ENCODE measurements at places on chromosomes 1 and 21.
A peak's percentile ranks its signal among the peaks of the same experiment; 100 is the strongest.

- no peak for DNase-seq
Measured at GRCh38 chr1:3443807-3444206, 10.7 kb upstream of the ARHGEF16 start.

DNA sequence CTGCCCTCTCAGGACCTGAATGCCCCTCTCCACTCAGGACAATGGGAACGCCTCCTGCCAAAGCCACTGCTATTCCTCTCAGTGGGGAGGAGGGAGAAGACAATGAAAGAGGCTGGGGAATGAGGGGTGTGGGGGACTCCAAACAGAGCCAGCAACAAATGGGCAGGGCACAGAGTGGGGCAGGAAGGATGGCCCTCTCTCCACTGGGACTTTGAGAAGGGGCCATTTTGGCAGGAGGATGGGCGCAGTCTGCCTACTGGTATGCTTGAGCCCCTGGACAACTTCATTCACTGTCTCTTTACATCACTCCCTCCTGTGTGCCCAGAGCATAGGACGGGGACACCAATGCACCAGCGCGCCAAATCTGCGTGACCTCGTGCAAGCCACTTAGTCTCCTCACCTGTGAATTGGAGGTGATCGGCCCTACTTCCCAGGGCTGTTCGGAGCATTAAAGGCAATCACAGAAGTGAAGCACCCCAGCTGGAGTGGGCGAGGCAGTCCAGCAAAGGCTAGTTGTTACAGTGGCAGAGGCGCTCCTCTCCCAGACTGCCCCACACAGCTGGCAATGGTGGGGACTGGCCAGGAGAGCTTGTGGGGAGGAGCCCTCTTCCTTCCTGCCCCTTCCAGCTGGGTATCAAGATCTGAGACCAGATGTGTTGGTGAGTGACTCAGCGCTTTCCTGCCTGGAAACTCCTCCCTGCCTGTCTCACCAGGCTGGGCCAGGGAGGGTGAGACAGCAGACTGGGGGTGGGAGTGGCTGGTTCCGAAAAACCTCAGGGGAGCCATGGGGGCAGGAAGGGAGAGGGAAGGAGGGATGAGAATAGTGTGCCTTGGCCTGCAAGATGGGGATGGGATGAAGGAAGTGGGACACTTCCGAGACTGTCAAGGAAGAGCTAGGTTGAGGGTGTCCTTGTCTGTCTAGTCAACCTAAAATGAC is 22.4 kb upstream of the SYNC start:
- peak; percentile 90 for DNase-seq

- DNase-seq: no peak
Measured at GRCh38 chr1:14308460-14308859, 290.0 kb upstream of the KAZN start.

- no peak for DNase-seq
Measured at GRCh38 chr1:155996166-155996565, 17.8 kb upstream of the ARHGEF2 start.

DNA sequence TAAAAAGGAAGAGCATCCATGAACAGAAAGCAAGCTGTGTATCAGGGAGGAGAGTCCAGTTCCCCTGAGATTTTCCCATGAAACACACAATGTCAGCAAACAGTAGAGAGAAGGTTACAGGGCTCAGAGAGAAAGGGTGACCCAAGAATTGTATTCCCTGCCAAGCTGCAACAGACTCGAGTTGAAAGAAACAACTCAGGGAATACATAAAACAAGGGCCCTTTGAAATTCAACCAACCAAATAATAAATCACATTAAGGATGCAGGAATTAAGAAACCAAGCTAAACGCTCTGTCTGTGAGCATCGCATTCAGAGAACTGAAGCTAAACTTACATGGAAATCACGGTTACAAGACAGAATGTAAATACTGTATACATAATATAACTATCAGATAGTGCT is 20.2 kb downstream of the S100A16 start:
- DNase-seq: no peak

DNA sequence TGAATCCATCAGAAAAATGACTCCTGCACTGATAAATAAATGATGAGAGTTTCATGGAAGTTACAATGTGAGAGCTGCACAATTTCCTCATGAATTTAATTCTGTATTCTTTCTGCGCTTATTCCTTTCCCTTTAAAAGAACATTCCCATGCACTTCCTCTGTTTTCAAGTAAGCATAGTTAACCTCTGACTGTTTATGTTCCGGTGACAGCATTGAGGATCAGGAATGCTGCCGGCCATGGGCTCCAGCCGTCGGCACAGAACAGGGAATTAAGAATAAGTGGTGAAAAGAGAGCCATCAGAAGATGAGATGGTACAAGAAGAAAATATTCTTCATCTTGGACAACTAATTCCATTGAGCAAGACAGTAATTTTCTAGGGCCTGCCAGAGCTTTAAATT is 65.3 kb downstream of the SUSD4 start:
- DNase-seq: peak; percentile 8

DNA sequence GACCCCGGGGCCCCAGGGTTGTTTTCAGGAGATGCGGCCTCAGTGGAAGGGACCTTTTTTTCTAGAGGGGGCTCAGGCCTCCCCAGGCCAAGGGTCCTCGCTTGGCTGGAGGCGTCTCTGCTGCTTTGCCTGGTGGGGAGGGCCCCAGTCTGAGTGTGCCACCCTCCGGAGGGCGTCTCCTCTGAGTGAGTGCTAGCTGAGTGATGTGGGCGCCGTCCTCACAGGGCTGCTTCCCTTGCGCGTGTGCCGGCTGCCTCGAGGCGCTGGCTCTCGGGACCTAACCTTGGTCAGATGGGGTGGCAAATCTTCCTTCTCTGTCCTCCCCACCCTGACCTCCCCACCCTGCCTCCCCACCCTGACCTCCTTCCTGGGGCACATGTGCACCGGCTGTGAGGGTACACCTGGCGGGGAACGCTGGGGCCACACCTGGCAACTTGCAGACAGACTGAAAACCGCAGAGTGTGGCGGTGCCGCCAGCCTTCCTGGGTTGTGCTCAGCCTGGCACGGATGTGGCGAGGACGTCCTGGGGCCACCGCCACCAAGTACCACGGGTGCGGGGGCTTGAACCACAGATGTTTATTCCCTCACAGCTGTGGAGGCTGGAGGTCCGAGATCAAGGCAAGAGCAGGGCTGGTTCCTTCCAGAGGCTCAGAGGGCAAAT is 93.0 kb upstream of the TTC34 start:
- no peak for DNase-seq

DNA sequence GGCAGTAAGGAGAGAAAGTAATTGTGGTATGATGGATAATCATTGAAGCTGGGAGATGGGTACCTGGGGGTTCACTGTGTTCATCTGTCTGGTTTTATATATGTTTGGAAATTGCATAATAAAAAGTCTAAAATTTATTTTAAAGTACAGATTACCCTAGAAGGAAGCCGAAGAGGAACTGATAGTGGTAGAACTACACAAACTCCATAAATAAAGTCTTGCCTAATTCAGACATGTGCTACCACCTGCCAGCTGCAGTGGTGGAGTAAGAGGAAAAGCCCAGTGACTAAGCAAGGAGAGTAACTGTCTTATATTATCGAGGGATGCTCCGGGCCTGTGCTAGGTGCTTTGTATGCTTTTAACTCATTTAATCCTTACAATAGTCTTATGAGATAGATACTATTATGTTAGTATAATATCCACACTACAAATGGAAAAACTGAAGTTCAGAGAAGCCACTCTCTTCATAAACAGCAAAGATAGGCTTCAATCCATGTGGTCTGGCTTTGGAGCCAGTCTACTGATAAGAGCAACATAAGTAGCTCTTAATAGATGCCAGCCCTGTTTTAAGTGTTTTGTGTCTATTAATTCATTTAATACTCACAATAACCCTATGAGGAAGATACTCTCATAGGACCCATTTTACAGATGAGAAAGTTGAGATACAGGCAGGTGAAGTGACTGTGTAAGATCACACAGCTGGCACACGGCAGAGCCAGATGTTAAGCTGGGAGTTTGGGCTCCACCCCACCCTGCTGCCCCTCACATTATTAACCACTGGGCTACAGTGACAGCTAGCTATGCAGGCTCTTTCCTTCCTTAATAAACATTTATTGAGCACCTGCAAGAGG is 56.8 kb upstream of the HNRNPU start:
- peak; percentile 68 for DNase-seq

- DNase-seq: peak; percentile 23
Measured at GRCh38 chr1:60169206-60169605, 95.6 kb upstream of the C1orf87 start.

- DNase-seq: no peak
Measured at GRCh38 chr1:62196086-62196690, 1.5 kb downstream of the L1TD1 start.

- no peak for DNase-seq
Measured at GRCh38 chr1:232090816-232091215, 464.2 kb downstream of the DISC1 start.

DNA sequence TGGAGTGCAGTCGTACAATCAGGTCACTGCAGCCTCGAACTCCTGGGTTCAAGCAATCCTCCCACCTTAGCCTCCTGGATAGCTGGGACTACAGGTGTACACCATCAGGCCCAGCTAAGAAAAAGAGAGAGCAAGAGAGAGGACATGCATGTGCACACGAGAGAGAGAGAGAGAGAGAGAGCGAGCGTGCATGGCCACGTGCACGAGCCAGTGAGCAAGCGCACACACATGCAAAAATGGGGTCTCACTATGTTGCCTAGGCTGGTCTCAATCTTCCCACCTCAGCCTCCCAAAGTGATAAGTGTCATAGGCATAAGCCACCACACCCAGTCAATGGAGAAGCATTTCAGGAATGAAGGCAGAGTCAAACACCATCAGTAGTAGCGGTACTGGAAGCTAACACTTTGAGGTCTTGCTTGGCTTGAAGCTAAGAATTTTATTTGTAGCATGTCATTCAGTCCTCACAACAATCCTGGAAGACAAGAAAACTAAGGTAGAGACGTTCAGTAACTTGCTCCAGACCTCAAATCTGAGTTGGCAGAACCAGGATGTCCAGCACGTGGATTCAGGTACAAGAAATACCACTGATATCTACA is 14.5 kb downstream of the GNB1 start:
- DNase-seq: peak; percentile 30

DNA sequence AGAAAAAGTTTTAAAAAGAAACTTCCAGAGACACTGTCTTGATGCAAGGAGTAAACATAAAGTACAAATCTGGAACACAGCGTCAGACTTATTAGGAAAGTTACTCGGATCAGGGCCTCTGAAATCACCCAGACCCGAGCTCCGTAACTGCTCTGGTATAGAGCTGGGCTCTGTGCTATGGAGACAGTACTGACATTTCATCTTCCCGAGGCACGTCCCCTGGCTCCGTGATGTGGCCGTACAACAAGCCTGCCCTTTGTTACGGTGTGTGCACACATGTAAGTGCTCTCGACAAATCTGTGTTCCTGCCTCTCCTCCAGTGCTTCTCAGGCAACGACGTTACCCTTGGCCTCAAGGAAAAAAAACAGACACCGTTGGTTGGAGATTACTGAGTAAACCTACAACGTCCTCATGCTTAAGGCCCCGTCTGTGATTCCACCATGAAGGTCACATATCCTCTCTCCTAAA is 107.0 kb upstream of the IRF2BP2 start:
- DNase-seq: no peak

GRCh38 chr1:52551507-52552235 is 1.2 kb downstream of the TUT4 start:
- DNase-seq: peak; percentile 92

- DNase-seq: peak; percentile 83
Measured at GRCh38 chr1:84573967-84574842, at the start of gene CTBS. Gene CTBS, minus strand, starts transcription at chr1:84574440. Its CDS starts 25 bp downstream, at chr1:84574415.

DNA sequence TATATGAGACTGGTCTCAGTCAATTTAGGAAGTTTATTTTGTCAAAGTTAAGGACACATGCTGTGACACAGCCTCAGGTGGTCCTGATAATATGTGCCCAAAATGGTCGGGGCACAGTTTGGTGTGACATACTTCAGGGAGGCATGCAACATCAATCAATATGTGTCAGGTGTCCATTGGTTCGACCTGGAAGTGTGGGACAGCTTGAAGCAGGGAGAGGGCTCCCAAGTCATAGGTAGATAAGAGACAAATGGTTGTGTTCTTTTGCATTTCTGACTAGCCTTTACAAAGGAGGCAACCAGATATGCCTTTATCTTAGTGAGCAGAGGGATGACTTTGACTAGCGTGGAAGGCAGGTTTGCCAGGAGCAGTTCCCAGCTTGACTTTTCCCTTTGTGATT is 4.5 kb upstream of the ERVH48-1 start:
- DNase-seq: no peak

DNA sequence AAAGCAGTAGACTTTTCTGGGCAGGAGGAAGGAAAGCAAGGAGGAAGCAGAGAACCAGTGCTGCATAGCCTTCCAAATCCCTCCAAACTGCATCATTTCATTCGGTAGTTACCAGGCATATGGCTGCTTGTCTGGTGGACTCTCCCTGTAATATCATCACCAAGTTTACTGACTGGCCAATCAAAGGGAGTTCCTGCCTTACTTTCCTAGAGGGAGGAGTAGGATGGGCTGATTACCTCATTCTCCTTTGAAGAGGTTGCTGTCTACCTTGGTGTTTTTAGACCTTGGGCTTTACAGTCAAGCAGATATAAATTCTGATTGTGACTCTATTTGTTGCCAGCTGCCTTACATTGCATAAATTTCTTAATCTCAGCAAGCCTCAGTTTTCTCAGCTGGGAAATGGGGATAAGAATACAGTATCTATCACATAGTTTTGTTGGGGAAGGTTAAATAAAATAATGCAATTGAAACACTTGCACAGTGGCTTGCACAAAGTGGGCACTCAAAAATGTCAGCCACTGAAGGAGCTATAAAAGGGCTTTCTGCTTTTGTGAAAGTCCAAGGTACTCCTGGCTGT is 297.3 kb upstream of the PROX1 start:
- DNase-seq: no peak

DNA sequence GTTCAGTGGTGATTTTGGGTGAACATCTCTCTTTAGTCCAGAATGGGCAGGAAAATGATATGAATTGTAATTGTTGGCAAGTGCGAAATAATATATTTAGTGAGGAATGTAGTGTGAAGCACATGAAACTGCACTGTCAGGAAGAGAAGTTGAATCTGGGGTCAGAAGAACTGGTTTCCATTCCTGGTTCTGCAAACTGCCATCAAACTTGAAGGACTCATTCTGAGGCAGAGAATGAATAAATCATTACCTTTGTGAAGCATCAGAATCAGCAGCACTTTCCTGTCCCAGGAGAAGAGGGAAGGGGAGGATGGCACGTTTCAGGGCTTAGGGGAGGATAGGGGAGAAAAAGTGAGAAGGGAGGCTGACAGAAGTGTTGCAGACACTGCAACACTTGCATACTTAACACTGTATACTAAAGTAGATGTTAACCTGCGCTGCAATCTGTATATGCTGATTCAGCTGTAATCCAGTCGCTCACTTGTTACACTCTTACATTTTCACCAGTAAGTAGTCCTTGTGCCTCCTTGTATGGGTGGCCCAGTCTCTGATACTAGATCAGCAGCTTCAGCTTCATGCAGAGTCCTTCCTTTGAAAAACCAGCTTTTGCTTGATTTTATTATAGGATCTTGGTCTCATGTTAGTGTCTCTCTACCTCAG is 10.5 kb upstream of the RPTN start:
- no peak for DNase-seq

GRCh38 chr1:156750711-156751450 is 594 bp downstream of the HDGF start:
- DNase-seq: no peak
